Activated CD4-positive, alpha-beta T cell treated with anti-CD3 and anti-CD28 coated beads, Interleukin-2, amount 50 U/mL, for 16 hours (primary cell): ENCODE measurements at places on chromosomes 16 and 17.

- DNase-seq = no peak
These were observed 385.4 kb upstream of the RBFOX1 start for GRCh38 chr16:6947291-6947690.

GRCh38 chr16:35532576-35532975, 2073.2 kb downstream of the TP53TG3F start:
- no peak for DNase-seq

DNA sequence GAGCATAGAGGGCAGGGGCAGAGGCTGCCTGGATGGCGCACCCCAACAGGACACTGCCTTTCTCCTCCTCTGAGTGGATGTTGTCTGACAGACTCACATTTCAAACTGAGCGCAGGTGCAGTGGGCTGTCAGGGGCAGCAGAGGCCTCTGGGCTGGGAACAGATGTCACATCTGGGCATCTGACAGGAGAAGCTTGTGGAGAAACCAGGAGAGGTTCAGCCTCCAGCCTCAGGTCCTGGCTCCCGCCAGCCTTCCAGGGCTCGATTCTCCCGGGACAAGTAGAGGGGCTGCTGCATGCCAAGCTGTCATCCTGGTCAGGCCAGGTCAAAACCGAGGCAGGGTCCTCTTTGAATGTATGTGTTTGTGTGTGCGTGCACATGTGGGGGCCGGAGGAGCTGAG, 67.7 kb upstream of the SDK2 start:
- no peak for DNase-seq

GRCh38 chr17:17783825-17784656, 52.7 kb downstream of the SREBF1 start:
- no peak for DNase-seq

DNA sequence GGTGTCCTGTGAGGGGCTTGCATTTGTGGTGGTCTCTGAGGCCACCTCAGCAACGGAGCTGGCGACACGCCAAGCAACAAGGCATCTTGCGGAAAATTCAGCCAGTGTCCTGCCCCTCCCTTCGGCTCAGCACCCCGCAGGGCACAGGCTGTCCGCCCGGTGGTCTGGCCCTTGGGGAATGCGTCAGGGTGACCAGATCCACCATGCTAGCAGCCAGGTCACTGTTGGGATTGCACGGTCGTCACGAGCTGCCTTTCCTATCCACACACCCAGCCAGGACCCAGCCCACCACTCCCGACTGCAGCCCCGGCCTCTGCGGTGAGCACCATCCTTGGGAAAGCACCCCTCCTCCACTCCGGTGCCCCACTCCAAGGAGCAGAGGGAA, 221.2 kb downstream of the NTN1 start:
- DNase-seq = no peak

- DNase-seq = no peak
These were observed 59.4 kb downstream of the NT5M start for GRCh38 chr17:17362540-17362930.

DNA sequence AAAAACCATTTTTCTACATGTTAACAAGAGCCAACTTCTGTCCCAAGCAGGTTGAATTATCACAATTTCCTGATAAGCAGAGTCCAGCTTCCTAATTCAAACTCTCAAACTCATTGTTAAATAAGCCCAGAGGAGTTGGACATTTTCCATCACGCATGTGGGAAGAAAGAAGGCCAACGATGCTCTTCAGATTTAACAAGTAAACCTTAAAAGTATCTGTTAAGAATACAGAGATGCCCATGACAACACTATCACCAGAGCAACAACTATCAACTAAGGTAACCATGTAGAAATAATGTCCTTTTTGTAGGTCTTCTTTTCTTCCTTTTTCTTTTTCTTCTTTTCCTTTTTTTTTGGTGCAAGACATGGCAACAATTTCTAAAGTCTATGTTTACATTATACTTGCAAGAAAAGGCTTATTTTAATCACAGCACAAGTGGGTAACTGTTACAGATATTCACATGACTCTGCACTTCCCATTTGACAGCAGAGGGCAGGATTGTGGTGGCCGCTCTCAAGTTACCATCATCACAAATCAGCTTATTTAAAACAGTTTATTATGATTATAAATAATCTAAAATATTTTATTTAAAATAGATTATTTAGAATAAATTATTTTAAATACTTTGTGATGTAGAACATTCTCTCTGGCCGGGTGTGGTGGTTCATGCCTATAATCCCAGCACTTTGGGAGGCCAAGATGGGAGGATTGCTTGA, 35.7 kb upstream of the DHRS7B start:
- no peak for DNase-seq

DNA sequence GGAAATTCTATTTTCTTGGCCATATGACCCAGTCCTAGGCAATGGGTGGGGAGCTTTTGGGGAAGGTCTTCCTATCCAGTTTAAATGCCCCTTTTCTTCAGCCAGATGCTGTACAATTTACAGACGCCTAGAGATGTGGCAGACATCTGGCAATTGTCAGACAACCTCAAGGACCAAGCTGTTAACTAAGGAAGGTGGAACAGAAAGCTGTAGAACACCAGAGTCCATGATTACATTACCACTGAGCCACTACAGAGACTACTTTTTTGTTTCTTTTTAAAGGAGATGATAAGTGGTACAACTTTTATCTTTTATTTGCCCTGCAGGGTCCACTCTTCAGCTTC, 21.1 kb upstream of the CORO6 start:
- DNase-seq = no peak

DNA sequence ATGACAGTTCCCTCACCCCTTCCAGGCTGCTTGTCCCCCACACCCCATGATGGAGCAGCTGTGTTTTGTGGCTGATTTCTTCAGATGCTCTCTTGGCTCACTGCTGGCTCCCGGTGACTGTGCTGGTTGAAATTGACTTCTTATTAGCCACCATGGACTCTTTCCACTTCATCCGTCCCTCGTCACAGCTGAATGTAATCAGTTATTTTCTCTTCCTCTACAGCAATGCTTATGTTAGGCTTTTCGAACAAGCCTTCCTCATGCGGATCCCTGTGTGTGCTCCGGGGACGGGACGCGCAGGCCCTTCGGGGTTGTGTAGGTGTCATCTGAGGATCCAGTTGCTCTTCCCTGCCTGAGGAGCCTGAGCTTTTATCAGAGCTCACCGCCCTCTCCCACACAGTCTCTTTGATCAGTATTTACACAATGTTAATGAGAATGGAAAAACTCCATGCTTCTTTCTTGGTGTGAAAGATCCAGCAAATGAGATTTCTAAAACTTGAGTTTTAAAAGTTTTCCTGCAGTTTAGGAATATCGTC, 87.5 kb downstream of the RPTOR start:
- DNase-seq = no peak

- no peak for DNase-seq
These were observed 34.7 kb upstream of the DNAJA2 start for GRCh38 chr16:47008174-47008573.

DNA sequence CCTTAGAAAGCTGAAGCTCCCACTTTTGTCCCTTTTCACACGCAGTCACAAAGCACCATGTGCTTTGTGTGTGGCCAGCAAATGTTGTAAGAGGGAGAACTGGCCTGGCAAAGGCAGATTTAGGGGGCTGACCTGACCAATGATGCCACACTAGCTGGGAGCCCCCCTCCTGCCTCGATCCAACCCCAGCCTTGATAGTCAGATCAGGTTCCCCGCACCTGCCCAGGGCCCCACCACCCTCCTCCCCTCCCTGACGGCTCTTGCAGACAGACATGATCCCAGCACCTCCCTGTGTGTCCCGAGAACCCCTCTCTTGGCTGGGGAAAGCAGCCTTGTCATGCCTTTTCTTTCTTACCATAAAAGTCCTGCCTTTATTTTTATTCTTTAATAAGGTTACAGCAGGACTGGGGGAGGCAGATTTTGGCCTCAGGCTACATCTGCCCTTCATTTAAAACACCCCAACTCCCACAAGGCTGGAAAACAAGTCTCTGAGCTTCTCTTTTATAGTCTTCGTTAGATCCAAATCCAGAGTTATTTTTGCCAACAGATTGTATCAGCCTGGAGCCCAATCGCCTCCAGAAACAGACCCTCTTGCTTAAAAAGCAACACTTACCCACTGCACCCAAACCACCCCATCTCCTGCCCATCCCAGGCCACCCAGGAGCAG, 201.8 kb upstream of the CDH5 start:
- no peak for DNase-seq

DNA sequence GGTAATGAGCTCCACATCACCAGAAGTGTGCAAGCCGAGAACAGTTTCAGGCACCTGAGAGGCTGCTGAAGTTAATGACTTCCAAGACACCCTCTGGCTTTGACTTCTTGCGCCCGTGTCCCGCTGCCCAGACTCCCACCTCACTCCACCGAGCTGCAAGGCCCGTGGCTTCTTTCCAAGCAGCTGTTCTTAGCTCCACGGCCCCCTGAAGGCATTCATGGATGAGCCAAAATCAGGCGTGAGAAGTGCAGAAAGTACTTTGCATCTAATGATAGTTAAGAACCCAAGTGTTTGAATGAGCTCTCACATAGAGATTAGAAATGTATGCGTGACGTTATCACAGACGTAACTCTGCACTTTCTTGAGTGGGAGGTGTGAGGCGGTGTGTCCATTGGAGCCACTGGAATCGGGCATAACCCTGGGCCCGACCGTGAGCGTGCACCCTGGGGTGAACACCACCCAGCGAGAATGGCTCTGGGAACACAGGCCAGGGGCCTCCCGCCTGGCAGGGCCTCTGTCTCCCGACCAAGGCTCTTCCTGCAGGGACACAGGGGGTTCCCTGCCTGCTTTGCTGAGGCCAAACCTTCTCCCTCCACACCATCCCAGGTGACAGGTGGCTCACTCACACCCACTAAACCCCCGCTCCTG, 11.0 kb downstream of the NPTX1 start:
- no peak for DNase-seq

DNA sequence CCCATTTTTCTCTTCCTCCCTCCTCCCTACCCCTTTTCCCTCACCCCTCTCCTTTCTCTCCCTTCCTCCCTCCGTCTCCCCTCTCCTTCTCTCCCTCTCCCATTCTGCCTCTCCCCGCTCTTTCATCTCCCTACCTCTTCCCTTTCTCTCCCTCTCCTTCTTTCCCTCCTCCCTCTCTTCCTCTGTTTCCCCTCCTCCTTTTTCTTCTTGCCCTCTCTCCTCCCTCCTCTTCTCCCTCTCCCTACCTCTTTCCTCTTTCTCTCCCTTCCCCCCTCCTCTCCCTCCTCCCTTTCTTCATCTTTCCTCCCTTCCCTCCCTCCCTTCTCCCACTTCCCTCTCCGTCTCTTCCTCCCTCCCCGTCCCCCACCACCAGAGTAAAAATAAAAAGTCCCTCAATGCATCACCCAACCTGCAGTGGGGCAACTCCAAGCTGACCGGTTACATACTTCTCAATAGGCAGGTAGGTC, 10.4 kb downstream of the CHD9NB start:
- DNase-seq = no peak

DNA sequence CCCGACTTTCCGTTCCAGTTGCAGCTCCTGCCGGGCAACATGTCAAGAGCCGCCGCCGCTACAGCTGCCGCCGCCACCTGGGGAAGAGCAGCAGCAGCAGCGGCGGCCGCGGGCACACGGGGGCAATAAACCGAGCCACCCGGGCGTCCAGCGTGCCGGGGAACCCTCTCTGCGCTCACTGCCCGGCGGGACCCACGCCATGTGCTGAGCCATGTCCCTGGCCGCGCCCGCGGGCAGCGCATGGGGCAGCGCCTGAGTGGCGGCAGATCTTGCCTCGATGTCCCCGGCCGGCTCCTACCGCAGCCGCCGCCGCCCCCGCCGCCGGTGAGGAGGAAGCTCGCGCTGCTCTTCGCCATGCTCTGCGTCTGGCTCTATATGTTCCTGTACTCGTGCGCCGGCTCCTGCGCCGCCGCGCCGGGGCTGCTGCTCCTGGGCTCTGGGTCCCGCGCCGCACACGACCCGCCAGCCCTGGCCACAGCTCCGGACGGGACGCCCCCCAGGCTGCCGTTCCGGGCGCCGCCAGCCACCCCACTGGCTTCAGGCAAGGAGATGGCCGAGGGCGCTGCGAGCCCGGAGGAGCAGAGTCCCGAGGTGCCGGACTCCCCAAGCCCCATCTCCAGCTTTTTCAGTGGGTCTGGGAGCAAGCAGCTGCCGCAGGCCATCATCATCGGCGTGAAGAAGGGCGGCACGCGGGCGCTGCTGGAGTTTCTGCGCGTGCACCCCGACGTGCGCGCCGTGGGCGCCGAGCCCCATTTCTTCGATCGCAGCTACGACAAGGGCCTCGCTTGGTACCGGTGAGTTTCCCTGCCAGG, 604 bp downstream of the HS3ST3B1 start:
- peak; percentile 26 for DNase-seq

- DNase-seq = no peak
These were observed 63.1 kb downstream of the SPAG9 start for GRCh38 chr17:51057534-51057933.

DNA sequence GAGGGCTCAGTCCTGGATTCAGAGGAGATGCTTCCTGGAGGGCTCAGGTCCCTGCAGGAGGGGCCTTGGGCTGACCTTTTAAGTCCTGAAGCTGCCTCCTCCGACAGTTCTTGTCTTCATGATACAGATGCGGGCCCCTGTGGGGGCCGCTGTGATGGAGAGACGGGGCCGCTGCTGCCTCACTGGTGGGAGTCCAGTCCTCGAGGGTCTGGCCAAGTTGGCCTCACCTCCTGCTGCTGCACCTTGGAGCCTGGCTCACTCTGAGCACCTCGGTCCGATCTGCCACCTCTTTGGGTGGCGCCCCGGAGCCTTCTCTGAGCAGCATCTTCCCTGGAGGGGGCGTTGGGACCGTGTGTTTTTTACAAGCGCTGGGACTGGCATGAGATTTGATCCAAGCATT, 79.1 kb downstream of the KLHDC4 start:
- DNase-seq = no peak

DNA sequence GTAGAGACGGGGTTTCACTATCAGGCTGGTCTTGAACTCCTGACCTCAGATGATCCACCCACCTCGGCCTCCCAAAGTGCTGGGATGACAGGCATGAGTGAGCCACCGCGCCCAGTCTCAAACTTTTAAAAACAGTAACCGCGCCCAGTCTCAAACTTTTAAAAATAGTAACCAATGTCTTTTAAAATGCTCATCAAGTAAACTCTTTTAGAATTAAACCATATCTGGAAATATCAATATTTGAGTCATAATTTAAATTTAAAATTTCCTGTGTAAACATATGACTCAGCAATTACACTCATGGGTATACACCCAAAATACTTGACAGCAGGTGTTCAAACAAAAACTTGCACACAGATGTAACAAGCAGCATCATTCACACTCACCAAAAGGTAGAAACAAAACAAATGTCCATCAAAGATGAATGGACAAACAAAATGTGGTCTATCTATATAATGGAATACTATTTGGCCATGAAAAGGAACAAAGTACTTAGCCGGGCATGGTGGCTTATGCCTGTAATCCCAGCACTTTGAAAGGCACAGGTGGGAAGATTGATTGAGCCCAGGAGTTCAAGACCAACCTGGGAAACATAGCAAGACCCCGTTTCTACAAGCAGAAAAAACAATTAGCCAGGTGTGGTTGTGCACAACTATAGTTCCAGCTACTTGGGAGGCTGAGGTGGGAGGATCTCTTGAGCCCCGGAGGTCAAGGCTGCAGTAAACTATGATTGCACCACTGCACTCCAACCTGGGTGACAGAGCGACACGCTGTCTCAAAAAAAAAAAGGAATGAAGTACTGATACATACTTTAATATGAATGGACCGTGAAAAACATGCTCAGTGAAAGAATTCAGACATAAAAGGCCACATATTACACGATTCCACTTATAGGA, 20.2 kb downstream of the ENPP7 start:
- no peak for DNase-seq
